ENCODE measurements at places on chromosomes 1 and 21.

DNA sequence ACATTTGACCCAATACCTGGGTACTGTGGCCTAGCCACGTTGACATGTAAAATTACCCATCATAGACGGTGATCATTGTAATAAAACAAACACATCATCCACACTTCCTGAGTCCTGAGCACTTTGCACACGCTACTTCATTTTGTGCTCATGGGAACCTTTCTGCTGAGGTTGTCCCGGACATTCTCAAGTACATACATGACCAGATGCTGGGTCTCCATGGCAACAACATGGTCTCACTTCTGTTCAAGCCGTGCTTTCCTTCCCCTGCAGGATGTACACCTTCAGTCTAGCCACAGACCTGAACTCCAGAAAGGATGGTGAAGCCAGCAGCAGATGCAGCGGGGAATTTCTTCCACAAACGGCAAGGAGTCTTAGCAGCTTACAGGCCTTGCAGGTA is 22.7 kb downstream of the UBASH3A start:
- no peak for DNase-seq

GRCh38 chr1:243213045-243213787 is 41.9 kb downstream of the CEP170 start:
- no peak for DNase-seq

DNA sequence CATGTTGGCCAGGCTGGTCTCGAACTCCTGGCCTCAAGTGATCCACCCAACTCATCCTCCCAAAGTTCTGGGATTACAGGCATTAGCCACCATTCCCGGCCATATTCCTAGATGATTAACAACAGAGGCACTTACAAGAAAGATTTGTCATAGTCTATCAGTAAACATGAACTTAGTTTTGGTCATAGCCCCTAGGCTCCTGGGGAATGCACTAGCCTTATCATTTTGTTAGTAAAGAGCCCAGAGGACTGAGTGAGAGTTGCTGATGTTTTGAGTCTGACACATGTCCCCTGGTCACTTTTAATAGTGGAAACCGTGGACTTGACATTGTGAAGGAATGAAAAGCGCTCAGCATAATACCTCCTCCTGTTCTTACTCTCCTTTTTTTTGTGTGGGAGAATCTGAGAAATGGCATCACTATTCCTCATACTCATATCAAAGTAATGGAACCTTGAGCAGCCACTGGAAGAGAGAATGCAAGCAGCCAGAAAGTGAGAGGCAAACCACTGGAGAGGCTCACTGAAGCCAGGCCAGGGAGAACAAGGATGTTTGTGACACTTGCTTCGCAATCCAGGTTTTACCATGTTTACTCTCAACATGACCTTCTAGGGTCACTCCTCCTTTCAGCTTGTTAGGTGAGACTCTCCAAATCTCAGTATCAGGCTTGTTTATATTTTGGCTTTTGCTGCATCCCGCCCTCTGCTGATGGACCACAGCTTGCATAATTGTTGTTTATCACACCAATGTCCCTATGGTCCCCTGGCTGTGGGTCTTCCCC is 14.8 kb downstream of the ATP1B1 start:
- DNase-seq, result no peak

- no peak for DNase-seq
Observed at GRCh38 chr1:13535227-13535626, 21.4 kb upstream of the LRRC38 start.

- no peak for DNase-seq
Observed at GRCh38 chr1:60283690-60284089, 210.1 kb upstream of the C1orf87 start.

DNA sequence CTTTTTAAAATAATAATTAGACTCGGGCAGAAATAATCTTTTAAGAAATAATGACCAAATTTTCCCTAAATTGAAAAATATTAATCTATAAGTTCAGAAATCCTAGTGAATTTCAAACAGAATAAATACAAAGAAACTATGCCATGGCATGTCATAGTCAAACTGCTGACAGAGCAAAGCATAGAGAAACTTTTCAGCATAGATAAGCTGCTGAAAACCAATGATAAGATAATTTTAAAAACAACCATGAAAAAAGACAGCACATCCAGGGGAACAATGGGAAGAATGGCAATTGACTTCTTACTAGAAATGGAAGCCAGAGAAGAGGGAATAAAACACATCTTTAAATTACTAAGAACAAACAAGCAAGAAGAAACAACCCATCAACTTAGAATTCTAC is 19.8 kb downstream of the CD1D start:
- DNase-seq, result no peak

- no peak for DNase-seq
Observed at GRCh38 chr1:33257207-33257771, 997 bp downstream of the ZNF362 start.

DNA sequence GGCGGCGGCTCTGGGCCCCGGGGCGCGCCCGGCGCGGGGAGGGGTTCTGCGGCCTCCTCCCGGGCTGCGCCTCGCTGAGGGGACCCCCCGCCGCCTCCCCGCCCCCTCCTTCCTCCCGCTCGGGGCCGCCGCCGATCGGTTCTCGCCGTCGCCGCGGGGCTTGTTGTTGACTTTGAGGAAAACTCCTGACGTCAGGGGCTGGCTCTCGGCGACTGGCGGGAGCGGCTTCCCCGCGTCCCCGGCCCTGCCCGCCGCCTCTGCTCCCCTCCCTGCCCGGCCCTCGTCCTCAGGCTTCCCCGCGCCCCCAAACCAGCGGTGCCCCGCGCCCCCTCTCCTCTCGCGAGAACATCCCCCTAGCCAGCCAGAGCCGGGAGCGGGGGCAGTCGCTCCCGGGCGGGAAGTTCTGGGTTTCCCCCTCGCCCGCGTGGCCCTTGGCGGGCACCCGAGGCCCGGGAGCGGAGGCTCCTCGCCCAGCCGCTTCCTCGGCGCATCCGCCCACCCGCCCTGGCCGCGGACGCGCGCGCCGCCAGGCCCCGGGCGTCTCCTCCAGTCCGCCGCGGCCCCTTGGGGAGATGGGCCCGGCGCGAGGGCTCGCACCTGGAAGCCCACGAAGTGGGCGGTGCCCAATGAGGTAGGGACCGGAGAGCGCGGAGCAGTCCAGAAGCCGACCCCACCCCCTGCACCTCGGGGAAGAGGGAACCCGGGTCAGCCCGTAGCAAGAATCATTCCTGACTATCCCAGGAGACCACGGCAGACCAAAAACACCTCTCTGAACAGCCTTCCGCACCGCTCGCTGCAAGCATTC is 611 bp upstream of the AKT3 start:
- DNase-seq, result peak; percentile 83

DNA sequence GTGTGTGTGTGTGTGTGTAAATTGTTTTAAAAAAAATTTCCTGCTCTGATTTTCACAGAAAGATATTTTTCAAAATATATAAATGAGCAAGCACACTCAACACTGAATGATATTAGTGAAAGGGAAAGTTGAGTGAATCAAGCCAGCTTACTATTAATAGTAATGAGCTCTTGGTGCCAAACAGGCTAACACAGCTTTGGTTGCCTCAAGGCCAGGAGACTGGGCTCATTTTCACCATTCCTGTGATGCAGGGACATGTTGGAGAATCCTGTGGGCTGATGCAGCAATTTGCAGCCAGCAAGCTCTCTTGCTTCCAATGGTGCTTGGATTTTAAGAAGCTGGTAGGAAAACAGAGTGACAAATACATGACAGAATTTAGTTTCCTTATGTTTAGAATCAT is 30.2 kb downstream of the PLA2G4A start:
- DNase-seq, result no peak

- DNase-seq, result no peak
Observed at GRCh38 chr1:2115008-2115641, 64.9 kb downstream of the PRKCZ start.

GRCh38 chr1:47002211-47002610 is 21.3 kb upstream of the CYP4X1 start:
- DNase-seq, result peak; percentile 24

GRCh38 chr1:68000191-68000590 is 50.2 kb downstream of the DIRAS3 start:
- no peak for DNase-seq

DNA sequence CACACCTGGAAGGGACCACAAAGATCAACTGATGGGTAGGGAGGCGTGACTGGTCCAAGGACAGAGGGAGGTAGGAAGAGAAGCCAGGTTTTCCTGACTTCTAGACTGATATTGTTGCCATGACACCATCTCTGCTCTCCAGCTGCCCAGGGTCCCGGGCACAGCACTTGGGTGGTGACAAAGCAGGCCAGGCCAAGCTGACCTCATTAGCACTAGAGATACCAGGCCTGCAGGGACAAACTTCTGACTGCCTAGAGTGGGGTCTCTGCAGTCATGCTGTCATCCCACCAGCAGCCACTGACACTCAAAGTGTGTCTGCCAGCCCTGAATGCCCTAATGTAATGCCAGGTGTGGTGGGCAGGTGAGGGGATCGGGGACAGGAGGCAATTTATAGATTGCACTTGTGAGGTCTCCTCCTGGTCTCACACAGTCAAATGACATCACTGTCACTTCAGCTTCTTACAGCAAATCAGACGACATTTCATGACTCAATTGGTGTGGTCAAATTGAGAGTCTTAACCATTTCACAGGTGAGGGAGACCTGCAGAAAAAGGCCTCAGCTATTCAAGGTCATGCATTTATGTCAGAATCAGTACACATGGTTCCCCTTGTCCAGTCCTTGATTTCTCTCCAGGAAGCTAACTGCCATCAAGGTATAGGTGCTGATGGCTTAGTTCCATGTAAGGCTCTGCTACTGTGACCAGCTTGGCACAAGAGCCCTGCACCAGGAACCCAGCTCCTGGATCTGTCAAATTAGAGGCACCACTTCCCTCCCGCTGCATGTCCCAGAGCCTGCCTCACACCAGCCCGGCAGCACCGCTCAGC is 2.7 kb downstream of the SLC9A1 start:
- no peak for DNase-seq

GRCh38 chr21:27448960-27449359 is 482.1 kb upstream of the ADAMTS5 start:
- DNase-seq, result no peak

- no peak for DNase-seq
Observed at GRCh38 chr1:15727021-15727420, 9.0 kb upstream of the SLC25A34 start.

DNA sequence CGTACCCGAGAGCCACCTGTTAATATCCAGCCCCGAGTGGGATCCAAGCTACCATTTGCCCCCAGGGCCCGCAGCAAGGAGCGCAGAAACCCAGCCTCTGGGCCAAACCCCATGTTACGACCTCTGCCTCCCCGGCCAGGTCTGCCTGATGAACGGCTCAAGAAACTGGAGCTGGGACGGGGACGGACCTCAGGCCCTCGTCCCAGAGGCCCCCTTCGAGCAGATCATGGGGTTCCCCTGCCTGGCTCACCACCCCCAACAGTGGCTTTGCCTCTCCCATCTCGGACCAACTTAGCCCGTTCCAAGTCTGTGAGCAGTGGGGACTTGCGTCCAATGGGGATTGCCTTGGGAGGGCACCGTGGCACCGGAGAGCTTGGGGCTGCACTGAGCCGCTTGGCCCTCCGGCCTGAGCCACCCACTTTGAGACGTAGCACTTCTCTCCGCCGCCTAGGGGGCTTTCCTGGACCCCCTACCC is 1.4 kb downstream of the USP21 start:
- no peak for DNase-seq

- DNase-seq, result no peak
Observed at GRCh38 chr1:63877816-63878215, 104.0 kb downstream of the ROR1 start.

- no peak for DNase-seq
Observed at GRCh38 chr1:93692026-93692425, 10.4 kb upstream of the BCAR3 start.

- DNase-seq, result no peak
Observed at GRCh38 chr1:212656730-212657129, 42.9 kb downstream of the BATF3 start.

GRCh38 chr1:212256369-212256768 is 28.8 kb upstream of the PPP2R5A start:
- no peak for DNase-seq

- DNase-seq, result no peak
Observed at GRCh38 chr1:67619080-67619479, 65.9 kb upstream of the GADD45A start.

GRCh38 chr1:18637962-18638834 is 7.6 kb downstream of the PAX7 start:
- no peak for DNase-seq

DNA sequence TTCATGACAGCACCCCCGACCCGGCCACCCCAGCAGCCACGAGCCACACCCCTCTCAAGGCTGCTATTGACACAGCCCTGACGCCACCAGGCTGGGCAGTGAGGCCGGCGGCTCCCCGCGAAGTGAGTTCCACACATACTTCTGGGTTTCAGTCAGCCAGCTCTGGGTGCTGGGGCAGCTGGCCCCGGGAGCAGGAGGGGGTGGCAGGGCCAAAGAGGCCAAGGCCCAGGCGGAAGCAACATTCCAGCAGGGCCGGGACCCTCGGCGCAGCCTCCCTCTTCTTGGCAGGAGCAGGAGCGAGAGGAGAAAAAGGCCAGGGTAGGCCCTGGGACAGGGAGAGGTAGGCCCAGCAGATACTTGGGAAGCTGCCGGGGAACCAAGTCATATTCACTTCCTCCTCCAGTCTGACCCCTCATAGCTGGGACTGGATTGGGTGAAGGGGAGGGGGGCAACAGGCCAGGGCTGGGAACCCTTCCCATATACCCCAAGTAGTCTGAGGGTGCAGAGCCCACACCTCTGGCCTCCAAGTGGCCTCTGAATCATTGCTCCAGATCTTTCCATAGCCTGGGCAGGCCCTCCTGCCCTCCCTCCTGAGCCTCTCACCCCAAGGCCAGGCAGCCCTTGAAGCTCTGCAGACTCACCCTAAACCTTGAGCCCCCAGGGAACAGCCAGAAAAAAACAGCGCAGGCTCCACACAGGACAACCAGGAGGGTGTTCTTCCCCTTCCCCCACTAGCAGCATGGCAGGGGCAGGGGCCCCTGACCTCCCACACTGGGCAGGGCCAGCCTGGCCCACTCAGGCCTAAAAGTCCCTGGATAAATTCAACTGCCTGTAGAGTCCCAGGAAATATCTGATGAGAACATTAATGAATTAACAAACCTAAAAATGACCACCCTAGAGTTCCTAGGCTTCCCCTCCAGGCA is 5.7 kb downstream of the HSPG2 start:
- no peak for DNase-seq

DNA sequence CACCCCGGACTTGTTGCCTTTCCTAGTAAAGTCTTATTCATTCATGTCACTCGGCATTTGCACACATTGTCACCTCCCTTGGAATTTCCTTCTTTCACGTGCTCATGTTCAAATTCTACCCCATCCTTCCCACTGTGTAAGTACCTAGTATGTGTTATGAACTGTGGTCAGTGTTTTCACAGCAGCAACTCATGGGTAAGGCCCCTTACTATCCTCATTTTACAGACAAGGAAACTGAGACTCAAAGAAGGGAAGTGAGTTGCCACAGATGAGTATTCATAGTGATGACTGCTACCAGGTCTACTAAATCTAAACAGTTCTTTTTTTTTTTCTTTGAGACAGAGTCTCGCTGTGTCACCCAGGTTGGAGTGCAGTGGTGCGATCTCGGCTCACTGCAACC is 10.5 kb downstream of the CITED4 start:
- no peak for DNase-seq
